ENCODE measurements at places on chromosomes 6 and 20. TPM values are rescaled to one million over a fixed set of nuclear protein-coding genes. Genes with fewer than 3 reads are reported as not detected.

The HAO1 gene
- total RNA-seq, result not detected

The HLA-G gene
- not detected for total RNA-seq

DNA sequence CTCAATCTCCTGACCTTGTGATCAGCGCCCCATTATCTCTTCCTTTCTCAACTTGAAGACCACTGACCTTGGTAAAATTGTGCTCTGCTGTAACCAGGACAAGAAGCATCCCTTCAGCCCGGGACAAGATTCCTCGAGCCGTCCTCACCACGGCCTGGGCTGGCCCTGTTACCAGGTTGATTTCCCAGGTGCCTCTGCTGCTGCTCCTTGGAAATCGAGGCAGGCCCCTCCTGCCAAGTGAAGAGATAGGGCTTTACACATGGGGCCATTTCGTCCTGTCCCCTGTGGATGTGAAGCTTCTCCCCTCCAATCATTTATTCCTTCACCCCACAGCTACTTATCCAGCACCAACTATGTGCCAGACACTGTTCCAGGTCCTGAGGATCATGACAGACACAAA, 21.5 kb downstream of the RAB44 start:
- no peak for DNase-seq

The PPARD gene
- 8.9 TPM for total RNA-seq

DNA sequence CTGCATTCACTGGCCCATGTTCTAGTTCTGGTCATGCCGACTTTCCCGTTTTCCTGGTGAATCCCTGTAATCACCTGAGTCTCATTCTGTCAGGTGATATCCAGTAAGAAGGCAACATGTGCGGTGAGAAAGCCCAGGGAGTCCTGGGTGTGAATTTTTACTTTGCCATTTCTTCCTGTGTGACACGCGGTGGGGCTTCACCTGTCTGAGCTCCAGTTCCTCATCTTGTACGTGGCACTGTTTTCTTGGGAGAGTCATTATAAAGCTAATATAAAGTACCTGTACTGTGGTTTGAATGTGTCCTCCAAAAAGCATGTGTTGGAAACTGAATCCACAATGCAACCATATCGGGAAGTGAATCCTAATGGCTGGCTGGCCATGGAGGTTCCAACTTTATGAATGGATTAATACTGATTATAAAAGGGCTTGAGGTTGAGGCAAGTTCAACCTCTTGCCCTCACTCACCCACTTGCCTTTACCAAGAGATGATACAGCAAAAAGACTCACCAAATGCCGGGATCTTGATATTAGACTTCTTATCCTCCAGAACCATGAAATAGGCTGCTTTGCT, 5.1 kb downstream of the HLA-E start:
- DNase-seq, result no peak

The CALHM6 gene
- 1.0 TPM for total RNA-seq

DNA sequence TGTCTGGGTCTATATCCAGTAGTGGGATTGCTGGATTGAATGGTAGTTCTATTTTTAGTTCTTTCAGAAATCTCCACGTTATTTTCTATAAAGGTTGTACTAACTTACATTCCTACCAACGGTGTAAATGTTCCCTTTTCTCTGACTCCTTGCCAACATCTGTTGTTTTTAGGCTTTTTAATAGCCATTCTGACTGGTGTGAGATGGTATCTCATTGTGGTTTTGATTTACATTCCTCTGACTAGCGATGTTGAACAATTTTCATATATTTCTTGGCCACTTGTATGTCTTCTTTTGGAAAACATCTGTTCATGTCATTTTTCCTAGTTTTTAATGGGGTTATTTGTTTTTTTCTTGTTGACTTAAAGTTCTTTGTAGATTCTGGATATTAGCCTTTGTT, 99.3 kb downstream of the BMP2 start:
- DNase-seq, result no peak

- no peak for DNase-seq
These were observed 142.0 kb downstream of the CEP57L1 start for GRCh38 chr6:109237077-109237985.

The NHSL1 gene
- 48.5 TPM for total RNA-seq

The GTF2H4 gene
- total RNA-seq, result 10.4 TPM

DNA sequence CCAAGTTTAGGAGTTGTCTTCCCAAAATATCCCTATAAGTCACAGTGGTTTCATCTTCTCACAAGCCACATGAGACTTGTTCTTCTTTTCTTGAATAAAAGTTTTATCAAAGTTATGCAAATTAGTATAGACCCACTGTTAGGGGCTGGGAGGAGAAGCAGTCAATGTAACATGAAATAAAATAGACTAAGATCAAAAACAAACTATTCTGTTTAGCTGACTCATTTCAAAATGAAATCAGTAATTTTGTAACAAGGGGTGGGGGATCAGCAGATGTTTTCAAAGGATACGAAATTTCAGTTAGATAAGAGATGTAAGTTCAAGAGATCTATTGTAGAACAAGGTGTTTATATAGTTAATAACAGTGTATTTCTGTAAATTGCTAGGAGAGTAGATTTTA, 339.6 kb upstream of the PRDM1 start:
- no peak for DNase-seq

Measured in dermis microvascular lymphatic vessel endothelial cell (primary cell).